ENCODE measurements at places on chromosomes 12 and 14. TPM values are rescaled to one million over a fixed set of nuclear protein-coding genes. Genes with fewer than 3 reads are reported as not detected.

The STXBP6 gene
- 2.4 TPM for total RNA-seq

The PMCH gene
- total RNA-seq: not detected

The GUCY2C gene
- total RNA-seq: not detected

The PAX9 gene
- not detected for total RNA-seq

The FOXN4 gene
- total RNA-seq: not detected

The AGAP2 gene
- total RNA-seq: 2.1 TPM

The HOXC11 gene
- not detected for total RNA-seq

The AP1G2 gene
- total RNA-seq: 32.8 TPM

The HSPB8 gene
- total RNA-seq: 66.4 TPM

The SYCP3 gene
- total RNA-seq: not detected

The KLHL33 gene
- 0.35 TPM for total RNA-seq

The PARP2 gene
- 9.8 TPM for total RNA-seq

The LTBP2 gene
- 58.2 TPM for total RNA-seq

The NXPH4 gene
- 1.4 TPM for total RNA-seq

The DIO2 gene
- total RNA-seq: 3.3 TPM

The A2ML1 gene
- not detected for total RNA-seq

The TAS2R43 gene
- not detected for total RNA-seq

The ANKRD33 gene
- total RNA-seq: not detected

The POLE2 gene
- 0.96 TPM for total RNA-seq

The SLCO1B1 gene
- not detected for total RNA-seq

The CMKLR1 gene
- total RNA-seq: 26.0 TPM

The FLVCR2 gene
- 9.5 TPM for total RNA-seq

The RNF212B gene
- total RNA-seq: not detected

The C3AR1 gene
- total RNA-seq: 53.1 TPM

The IGF1 gene
- 415 TPM for total RNA-seq

The KRT3 gene
- not detected for total RNA-seq

The ENDOU gene
- total RNA-seq: 1.4 TPM

The ENO2 gene
- total RNA-seq: 5.3 TPM

The KRT79 gene
- 2.4 TPM for total RNA-seq

The PRPH gene
- 0.55 TPM for total RNA-seq

The RNASE3 gene
- total RNA-seq: 0.80 TPM

The TAS2R19 gene
- 2.8 TPM for total RNA-seq

The FRMD6 gene
- 19.0 TPM for total RNA-seq

The NTF3 gene
- 0.84 TPM for total RNA-seq

The KLRC4 gene
- not detected for total RNA-seq

The RFLNA gene
- not detected for total RNA-seq

The ANKRD52 gene
- 46.8 TPM for total RNA-seq

The EML5 gene
- total RNA-seq: 0.13 TPM

The FAIM2 gene
- total RNA-seq: 0.35 TPM

The GARIN6 gene
- total RNA-seq: not detected

The NPC2 gene
- 290 TPM for total RNA-seq

The KCNC2 gene
- total RNA-seq: not detected

The DYRK2 gene
- 17.4 TPM for total RNA-seq

The LMNTD1 gene
- not detected for total RNA-seq

The EIF2S1 gene
- 91.2 TPM for total RNA-seq

The TEX22 gene
- not detected for total RNA-seq

The SLC5A8 gene
- total RNA-seq: not detected

The MYRFL gene
- 0.19 TPM for total RNA-seq

The RDH16 gene
- total RNA-seq: 0.35 TPM

The EID3 gene
- total RNA-seq: 8.2 TPM

The TAS2R31 gene
- 3.7 TPM for total RNA-seq

The ACOT2 gene
- 154 TPM for total RNA-seq

The PPP4R4 gene
- 0.13 TPM for total RNA-seq

The CLEC7A gene
- total RNA-seq: 27.7 TPM

The C1QL4 gene
- total RNA-seq: not detected

The ATL1 gene
- total RNA-seq: 3.6 TPM

The VPS33A gene
- total RNA-seq: 15.2 TPM

The RASSF9 gene
- total RNA-seq: 1.5 TPM

The PAPLN gene
- total RNA-seq: 6.4 TPM

The SLC6A13 gene
- not detected for total RNA-seq

Measured in mesenteric fat pad (tissue), 1 donor.